Cerebellum (tissue), 4 donors: ENCODE measurements at places on chromosomes 3 and 15.

DNA sequence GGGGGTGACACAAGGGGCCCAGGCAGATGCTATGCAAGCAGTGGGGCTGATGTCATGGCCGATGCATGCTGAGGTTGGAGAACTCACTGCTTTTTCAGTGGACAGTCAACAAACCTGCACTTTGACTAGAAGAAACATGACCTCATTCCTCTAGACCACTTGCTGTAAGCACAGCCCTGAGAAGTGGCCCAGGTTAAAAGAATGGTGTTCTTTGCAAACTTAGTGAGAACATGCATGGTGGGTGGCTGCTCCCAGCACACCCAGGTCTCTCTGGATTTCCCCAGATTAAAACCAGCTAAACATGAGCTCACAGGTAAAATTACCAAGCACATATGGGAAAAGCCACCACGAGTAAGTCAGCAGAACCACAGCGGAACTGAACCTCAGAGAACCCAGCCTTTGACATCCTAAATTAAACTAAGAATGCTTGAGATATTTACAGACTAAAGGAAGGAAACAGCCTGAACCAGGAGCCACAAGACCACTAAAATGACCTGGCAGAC is 15.5 kb downstream of the DLEC1 start:
- no peak for DNase-seq

- no peak for DNase-seq
Observed at GRCh38 chr3:172776049-172776717, 25.7 kb downstream of the ECT2 start.

- DNase-seq: no peak
Observed at GRCh38 chr3:187112934-187113793, 26.1 kb downstream of the RPL39L start.

DNA sequence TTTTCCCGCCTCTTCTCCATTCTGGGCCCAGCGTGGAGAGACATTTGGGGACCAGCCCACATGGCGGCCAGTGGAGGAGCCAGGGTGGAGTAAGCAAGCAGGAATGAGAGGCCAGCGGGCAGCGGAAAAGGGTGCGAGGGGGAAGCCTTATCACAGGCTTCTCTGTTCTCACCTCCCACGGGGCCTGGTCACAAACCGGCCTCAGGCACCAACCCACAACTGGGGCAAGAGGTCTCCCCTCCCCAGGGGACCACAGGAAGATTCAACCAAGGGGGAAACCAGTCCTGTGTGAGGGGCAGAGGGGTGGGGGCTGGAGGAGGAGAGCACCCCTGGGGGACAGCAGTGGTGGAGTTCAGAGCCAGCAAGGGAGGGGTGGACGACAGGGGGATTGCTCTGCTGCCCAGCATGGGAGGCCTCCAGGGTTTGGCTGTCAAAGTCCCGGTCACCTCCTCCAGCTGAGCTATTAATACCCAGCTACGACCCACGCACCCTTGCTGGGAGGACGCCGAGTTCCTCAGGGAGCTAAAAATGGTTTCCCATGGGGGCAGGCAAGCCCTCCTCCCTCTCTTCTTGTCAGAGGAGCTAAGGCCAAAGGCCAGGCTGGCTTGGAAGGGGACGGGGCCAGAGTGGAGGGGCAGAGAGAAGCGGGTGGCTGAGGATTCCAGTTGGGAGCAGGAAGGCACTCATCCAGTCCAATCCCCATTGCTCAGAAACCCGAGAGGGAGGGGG is 23.8 kb upstream of the RPL29 start:
- DNase-seq: no peak

GRCh38 chr3:13115576-13115910 is 42.3 kb upstream of the IQSEC1 start:
- no peak for DNase-seq

DNA sequence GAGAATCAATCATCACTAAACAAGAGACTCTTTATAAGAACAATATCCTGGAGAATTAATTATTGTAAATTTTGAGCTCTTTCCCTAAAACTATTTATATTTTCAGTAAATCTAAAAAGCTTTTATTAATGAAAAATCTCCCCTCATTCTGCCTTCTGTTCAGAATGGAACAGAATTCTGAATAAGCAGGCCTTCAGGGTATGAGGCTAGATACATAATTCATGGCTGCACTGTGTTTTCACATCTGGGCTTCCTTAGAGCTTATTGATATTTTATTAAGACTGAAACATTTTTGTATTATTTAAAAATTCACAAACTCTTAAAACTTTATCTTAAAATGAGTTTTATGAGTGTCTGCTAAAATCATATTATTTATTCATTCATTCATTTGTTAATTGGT is 24.8 kb downstream of the CLDN11 start:
- no peak for DNase-seq

DNA sequence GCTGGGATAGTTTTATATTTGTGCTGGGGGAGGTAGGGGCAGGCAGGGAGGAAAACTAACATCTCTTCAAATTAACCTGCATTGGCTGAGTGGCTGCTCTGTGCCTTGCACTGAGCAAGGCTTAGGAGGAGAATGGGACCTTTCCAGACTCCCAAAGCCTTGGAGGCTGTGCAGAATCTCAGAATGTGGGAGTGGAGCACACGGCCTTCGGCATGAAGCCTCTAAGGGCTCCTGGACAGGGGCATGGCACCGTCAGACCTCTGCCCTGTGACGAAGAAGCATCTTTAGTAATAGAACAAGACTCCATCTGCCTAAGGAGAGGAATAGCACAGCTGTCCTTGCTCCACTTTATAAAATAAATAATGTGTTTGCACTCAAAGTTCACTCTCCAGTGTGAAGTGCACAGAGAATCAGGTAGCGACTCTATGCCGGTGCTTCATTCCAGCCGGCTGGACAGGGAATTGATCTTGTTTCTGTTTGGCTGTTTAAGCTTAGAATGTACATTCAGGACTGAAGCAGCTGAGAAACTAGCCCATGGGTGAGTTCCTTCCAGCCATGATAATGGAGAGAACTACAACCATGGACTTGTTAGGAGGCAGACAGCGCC is 228.5 kb upstream of the ADAMTS9 start:
- no peak for DNase-seq

DNA sequence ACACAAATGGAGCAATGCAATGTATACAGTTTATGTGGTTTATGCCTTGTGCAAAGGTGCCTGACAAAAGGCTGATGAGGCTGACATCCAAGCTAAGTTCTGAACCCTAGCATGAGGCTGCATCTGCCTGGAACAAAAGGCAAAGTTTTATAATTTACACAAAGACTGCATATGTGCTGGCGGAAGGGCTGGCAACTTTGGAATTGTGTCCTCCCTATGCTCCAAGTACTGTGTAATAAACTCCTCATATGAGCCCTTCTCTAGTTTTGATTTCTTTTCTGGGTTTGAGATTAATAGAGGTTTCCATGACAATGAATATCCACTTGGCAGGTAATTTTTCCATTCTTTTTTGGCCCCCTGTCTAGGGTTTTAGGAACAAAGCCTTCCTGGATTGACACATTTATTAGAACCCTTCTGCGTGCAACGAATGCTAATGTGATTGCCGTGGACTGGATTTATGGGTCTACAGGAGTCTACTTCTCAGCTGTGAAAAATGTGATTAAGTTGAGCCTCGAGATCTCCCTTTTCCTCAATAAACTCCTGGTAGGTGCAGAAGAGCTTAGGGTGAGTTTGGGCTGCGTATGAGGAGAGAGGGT is 10.8 kb downstream of the PLA1A start:
- no peak for DNase-seq

- DNase-seq: peak; percentile 8
Observed at GRCh38 chr3:4491855-4492207, 1.3 kb upstream of the ITPR1 start.

DNA sequence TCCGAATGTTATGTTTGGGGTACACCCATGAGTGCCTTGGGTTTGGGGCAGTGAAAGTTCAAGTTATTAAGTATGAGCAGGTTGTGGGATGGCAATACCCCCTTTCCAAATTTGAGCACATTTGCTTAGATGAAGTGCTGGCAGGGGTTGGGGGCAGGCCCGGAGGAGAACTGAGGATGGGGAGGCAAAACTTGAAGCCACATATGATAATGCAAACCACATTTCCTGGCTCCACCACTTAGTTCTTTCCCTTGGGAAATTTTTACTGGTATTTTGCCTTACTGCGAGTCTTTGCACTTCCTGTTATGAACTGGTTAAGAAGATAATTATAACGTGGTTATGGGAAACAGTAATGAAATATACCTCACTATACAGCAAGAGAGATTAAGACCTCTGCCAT is 336.0 kb upstream of the ONECUT1 start:
- no peak for DNase-seq

GRCh38 chr15:28886431-28887338 is 911 bp downstream of the APBA2 start:
- no peak for DNase-seq

DNA sequence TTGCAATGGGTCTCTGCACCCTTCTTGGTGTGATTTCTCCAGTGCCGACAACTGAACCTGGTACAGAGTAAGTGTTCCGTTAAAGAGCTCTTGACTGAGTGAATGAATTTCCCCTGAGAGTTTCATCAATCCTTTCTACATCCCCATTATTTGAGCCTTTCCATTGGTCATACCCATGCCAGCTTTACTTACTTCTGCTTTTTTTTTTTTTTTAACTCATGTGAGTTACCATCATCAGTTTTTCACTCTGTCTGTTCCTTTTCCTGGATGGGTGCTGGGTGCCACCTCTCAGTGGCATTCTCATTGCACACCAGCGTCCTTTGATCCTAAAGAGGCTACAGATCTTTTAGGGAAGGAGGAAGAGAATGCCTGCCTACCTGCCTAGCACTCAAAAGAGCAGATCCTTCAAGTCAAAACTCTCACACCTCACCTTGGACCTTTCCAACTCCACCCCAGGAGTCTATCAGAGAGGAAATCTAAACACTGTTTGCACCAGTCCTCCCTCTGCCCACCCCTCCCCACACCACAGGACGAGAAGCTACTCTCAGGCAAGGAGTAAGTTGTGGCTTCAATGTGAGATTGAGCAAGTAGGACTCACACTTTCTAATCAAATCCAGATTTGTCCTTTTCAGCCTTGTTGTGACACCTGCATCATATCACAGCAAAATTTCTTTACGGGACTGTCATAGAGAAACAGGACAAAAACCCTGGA is 13.1 kb upstream of the USP3 start:
- DNase-seq: no peak

DNA sequence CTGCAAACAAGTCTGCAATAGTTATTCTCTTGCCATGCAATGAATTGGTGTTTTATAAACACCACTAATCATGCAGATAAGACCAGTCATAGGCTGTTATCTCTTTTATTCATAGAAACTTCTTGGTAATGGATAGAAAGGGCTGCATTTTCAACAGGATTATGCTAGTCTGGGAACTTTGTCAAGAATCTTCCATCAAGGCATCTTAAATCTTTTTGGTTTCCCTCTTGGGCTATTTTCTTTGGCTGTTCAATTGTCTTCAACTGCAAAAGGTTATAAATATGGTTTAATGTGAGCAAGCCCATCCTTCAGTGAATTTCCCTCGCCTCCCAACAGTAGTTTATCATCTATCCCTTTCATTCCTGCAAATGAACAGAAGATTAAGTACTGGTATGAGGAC is 59.0 kb upstream of the MINAR1 start:
- DNase-seq: no peak

DNA sequence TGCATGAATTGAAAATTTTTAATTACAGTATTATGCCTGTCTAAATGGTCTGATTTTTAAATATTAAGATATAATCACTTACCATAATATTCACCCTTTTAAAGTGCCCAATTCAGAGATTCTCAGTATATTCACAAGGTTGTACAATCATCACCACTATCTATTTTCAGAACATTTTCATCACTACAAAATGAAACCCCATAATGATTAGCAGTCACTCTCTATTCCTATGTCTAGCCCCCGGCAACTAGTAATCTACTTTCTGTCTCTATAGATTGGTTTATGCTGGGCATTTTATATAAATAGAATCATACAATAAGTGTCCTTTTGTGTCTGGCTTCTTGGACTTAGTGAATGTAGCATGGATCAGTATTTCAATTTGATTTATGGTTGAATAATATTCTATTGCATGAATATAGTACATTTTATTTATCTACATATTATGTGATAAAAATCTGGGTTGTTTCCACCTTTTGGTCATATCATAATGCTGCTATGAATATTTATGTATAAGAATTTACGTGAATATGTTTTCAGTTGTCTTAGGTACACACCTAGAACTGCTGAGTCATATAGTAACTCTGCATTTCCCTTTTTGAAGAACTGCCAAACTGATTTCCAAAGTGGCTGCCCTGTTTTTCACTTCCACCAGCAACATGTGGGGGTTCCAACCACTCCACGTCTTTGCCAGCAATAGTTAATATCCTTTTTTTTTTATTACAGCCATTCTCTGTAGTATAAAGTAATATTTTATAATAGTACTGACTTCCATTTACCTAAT is 485.7 kb upstream of the ZNF385D start:
- DNase-seq: no peak

- DNase-seq: peak; percentile 18
Observed at GRCh38 chr3:65642883-65643282, 395.8 kb downstream of the MAGI1 start.

DNA sequence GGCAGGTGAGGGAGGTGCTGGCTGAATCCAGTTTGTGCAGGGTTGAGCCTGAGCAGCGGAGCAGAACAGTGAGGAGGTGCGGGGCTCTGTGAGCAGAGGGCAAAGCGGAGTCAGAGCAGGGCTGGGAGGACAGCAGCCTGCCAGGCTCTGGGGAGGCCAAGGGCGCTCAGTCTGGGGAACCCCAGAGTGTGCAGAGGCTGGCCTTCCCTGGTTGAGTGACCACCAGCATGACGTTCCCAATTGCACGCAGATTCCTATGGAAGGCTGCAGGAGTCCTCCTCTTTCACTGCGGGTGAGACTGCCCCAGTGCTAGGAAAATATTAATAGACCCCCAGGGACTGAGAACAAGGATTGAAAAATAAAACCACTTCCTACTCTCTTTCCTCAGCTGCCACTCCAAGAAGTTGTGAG is 13.2 kb downstream of the MRAS start:
- DNase-seq: no peak

DNA sequence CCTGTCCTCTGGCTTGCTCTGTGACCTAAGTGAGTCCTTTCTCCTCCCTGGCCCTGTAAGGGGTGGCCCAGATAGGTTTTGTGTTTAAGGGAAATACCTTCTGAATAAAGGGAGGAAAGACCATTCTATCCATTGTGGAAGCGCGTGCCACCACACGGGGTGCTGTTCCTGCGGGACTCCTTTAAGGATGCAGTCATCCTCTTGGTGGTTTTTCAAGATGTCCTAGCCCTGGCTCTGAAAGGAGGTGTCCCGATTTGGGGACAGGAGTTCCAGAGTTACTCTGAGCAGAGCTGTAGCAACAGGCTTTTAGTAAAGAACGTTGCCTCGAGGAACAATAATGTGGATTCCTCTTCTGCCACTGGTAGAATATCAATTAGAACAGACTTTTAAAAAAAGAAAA is 9.6 kb downstream of the SLC6A6 start:
- no peak for DNase-seq

- DNase-seq: no peak
Observed at GRCh38 chr3:188627652-188628051, 473.7 kb downstream of the LPP start.
